ENCODE measurements at places on chromosomes 5 and 9.

DNA sequence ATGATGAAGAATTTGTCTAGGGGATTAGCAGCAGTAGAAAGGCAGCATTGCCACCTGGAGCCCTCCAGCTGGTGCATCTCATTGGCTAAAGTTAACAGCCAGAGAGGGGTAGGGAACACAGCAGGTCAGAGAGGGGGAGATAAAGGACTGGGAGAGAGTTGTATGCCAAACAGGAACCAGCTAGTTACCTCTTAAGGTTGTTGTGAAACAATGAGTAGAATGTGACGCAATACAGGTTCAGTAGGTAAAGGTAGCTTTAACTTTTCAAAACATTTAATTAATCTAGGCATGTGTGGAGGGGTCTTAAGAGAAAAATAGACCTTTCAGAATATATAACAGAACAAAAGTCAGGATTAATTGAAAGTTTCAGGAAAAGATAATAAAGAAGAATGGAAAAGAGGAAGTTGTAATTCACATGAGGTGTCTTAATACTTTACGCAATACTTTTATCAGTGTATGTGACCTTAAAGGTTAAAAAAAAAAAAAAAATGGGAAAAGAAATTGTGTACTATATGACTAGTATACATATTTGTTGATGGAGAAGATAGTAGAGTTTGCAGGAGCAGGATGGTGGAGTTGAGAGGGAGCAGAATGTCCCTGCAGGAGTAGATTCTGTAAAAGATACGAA lies 14.3 kb downstream of the FBXO38 start:
- DNase-seq = no peak

DNA sequence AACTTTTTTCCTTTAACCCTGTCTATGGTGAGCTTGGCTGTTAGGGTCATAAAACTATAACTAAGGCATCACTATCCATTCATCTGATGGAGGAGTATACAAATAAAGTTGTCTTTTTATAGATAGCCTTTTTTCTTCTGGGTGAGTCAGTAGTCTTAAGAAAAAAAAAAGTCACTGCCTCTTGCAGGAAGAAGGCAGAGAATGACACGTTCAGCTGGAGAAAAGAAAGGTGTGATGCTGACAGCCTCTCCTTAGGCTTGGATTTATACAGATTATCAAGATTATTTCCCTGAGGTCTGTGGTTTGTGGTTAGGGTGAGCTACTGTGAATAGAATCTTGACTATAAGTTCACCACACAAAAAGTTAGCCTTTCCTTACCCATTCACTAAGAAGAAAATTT lies 23.0 kb downstream of the EPB41L4B start:
- DNase-seq = no peak

DNA sequence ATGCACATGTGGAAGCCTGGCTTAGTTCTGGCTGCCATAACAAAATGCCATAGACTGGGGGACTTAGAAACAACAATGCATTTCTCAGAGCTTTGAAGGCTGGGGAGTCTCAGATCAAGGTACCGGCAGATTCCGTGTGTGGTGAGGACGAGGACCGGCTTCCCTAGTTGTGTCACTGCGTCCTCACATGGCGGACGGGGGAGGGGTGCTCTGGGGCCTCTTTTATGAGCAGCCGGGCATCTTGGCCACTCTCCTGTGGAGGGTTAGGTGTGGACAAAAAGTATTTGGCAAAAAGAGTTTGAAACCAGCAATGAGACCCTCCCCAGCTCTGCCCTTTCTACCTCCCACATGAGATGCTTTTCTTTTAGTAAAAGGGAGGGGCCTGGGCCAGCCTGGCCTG lies 118.5 kb upstream of the LPCAT1 start:
- DNase-seq = no peak

DNA sequence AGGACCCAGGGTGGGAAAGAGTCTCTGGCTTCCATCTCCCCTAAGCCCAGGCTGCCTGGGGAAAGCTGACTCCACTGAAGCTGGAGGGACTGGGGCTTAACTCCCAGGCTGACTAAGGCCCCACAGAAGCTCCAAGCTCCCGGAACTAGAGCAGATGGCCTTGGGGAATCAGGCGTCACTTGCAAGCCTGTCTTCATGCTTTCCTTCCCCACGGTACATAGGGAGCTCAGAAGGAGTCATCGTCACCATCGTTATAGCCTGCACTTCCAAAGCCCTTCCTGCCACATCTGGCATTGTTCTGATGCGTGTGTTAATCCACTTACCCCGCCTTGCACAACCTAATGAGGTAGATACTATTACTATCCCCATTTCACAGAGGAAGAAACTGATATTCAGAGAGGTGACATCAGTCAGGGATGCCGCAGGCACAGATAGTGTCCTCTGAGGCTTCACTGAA lies 11.5 kb downstream of the AQP3 start:
- no peak for DNase-seq

GRCh38 chr9:1366276-1366675 lies 316.1 kb downstream of the DMRT2 start:
- no peak for DNase-seq

- no peak for DNase-seq
These were observed 20.9 kb upstream of the TRPM6 start for GRCh38 chr9:74908665-74909064.

GRCh38 chr5:135231289-135231688 lies 167.7 kb downstream of the MACROH2A1 start:
- DNase-seq = no peak

DNA sequence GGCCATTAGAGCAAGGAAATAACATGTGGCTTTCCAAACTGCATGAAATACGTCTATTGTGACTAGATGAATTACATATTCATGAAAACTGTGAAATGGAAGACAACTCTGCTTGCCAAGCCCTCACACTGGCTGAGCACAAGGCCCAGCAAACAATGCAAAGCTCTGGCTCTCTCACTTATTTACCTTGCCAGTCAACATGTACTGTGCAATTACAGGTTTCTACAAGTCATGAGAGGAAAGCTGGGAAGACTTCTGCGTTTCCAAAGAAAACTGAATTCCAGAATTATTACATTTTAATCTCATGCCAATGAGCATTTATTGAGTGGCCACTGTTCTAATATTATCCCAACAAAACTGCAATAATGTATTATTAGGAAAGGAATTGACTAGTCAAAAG lies 12.1 kb upstream of the C5orf63 start:
- no peak for DNase-seq

- DNase-seq = no peak
These were observed 80.7 kb downstream of the GRIA1 start for GRCh38 chr5:153571162-153571561.

- no peak for DNase-seq
These were observed 209.5 kb downstream of the GNA14 start for GRCh38 chr9:77438653-77439052.

DNA sequence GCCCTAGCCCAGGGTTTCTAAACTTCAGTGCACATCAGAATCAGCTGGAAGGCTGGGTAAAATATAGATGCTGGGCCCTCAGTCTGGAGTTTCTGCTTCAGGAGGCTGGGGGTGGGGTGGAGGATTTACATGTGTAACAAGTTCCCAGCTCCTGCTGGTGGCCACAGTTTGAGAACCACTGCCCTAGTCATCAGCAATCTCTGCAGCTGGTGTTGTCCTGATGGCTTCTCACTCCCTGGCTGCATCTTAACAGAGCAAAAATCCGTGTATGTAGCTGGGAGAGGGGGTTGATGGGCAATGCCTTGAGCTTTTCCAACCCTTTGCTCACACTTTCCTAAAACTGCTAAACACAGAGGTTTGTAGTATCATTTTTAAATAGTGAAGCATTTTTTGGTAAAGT lies 186.0 kb upstream of the KLF9 start:
- peak; percentile 28 for DNase-seq

- DNase-seq = no peak
These were observed 400.5 kb downstream of the ARRDC3 start for GRCh38 chr5:90982576-90982975.

GRCh38 chr5:93930098-93930497 lies 188.7 kb upstream of the POU5F2 start:
- no peak for DNase-seq

GRCh38 chr5:53645078-53645477 lies 84.6 kb downstream of the NDUFS4 start:
- no peak for DNase-seq

GRCh38 chr5:181198905-181199519 lies 6.0 kb downstream of the TRIM7 start:
- DNase-seq = no peak

DNA sequence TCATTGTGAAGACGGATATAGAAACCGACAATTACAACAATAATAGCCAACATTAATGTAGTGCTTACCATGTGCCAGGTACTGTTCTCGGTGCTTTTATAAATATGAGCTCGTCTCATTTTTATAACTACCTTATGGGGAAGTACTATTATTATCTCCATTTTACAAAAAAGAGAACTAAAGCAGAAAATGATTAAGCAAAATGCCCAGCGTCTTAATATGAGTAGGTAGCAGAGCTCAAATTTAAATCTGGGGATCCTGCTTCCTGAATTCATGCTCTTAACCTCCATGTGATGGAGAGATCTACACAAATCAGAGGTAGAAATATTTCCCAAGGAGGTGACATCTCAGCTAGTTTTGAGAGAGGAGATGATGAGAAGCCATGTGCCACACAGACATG lies 256.9 kb downstream of the TRIM32 start:
- no peak for DNase-seq

DNA sequence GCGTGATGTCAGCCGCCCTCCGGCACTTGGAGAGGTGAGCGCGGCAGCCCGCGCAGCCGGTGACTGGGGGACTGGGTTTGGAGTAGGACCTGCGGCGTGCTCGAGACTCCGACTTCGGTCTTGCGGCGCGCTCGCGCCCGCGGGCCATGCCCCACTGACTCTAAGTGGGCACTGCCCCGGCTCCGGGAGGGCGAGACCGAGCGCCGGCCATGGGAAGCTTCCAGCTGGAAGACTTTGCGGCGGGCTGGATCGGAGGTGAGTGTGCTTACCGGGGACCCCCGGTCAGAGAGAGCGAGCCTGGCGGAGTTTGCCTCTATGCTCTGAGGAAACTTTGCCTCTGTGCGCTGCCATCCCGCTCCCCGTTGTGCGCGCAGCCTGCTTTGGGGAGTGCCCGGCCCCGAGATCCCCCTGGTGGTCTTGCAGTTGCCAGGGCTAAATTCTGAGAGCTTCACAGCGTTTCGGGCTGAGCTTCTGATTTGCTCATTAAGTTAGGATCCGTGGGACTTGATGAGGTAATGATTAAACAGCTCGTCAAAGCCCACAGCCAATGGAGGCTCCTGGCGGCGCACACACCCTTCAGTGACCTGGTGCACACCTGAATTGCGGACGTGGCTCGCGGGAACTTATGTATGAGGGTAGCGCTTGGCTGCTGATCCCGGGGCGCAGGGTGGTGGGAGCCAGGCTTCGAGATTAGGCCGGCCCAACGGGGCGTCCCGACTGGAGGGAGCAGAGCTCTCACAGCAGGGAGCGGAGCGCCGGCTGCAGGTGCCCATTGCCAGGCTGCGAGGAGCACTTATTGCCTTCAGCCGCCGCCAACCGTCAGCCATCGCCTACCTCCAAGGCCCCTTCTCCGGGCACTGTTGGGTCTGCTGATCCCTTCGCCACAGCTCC lies at the start of gene SLC25A48:
Gene SLC25A48 (plus strand): TSS at position 25 of the 891 bp plus-strand sequence. CDS start 185 bp downstream, at position 210.
- peak; percentile 64 for DNase-seq

DNA sequence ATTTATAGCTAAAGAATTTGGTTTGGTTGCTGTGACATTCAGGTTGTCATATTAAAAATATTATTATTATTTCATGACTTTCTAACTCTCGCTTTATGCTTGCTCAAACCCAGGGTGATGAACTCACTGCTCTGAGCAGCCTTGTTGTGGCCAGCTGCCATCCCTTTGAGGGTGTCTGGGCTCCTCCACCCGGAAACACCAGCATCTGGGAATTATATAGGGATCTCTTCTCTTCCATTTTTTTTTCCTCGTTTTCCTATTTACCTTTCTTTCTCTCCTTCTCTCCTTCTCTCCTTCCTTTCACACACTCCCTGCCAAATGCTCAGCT lies 355.8 kb upstream of the SMARCA2 start:
- DNase-seq = no peak

GRCh38 chr5:402615-403359 lies 40.2 kb upstream of the EXOC3 start:
- no peak for DNase-seq

GRCh38 chr9:136729144-136729543 lies 13.6 kb downstream of the LCN10 start:
- DNase-seq = peak; percentile 26

DNA sequence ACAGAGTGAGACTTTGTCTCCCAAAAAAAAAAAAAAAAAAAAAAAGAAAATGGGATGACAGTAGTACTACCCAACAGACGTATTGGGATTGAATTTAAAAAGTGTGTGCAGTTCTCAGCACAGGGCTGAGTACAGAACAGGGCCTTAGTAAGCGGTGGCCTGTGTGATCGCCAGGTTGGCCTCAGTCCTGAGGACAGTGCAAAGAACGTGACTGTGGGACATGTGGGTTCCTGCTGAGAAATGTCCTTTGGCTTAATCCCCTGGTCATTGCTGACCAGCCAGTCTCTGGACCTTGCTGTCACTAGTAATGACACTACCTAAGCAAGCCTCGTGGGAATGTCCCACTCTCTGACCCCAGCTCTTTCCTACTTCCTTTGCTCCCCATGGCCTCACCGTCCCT lies 13.3 kb downstream of the GTF3C5 start:
- DNase-seq = no peak

DNA sequence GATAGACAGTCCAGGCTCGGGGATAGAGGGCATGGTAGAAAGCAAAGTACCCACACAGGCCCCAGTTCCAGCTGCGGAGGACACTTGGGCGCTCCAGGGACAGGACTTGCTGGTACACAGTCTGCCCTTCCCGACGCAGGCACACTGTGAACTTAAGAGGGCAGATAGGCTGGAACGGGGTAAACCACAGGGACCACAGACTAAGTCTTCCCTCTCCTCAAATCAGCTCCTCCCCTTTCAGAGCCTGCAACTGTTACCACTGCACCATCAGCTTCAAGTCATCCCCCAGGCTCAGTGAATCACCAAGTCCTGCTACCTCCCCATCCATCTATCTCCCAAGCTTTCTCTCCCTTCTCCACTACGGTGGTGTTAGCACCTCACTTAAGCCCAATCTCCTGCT lies 7.3 kb downstream of the GBA2 start:
- no peak for DNase-seq

DNA sequence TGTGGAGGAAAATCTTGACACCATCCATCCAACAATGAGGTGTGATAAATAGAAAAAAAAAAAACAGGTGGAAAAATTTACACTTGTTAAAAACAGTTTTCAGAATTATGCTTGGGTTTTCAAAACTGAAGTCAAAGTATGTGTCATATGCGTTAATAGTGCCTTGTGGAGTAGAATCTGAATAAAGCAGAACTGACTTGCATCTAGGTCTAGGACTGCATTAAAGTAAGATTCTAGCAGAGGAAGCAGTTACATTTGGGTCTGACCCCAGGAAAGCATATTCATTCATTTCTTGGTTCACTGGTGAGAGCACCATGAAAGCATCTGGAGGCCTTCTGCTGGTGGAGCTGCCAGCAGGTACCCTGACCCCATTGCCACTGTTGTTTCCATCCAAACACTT lies 89.0 kb downstream of the MARCHF3 start:
- DNase-seq = no peak

GRCh38 chr9:23739753-23740152 lies 86.3 kb downstream of the ELAVL2 start:
- DNase-seq = no peak

DNA sequence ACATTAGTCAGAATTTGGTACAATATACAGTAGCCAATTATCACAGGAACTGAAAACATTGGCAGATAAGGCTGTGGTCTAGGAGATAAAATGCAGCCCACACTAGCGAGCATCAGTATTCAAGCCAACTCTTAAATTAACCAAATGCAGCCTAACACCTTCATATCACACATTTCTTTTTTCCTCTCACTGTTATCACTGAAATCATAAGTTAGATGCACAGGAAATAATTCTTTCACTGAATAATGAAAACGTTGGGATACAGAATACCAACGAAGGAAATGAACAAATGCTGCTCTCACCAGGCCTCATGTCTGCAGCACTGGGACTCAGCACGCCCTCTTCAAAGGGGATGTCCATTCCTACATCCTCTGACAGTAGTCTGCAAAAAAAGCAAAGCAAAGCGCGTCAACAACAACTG lies 109.1 kb upstream of the PCA3 start:
- peak; percentile 66 for DNase-seq

Measured in cerebellar cortex (tissue), 1 donor.